Activated CD4-positive, alpha-beta T cell treated with anti-CD3 and anti-CD28 coated beads, Interleukin-2, amount 10 ng/mL, durations not matched to agents 7 days and 5 days (primary cell): ENCODE measurements at places on chromosomes 3 and 15. TPM values are rescaled to one million over a fixed set of nuclear protein-coding genes. Genes with fewer than 3 reads are reported as not detected.

- H3K36me3 ChIP-seq = peaks cover 33% of the 10 kb centered on the region
- no peak overlapping the region for H3K4me3 ChIP-seq
- H3K27ac ChIP-seq = peak overlapping the region; percentile 58
- no peaks in the 10 kb centered on the region for H3K27me3 ChIP-seq
- H3K4me1 ChIP-seq = peaks cover 30% of the 10 kb centered on the region
Measured at GRCh38 chr3:4409971-4410573, 57.0 kb downstream of the SUMF1 start.

- no peak for DNase-seq
- no peak overlapping the region for H3K4me3 ChIP-seq
- no peaks in the 10 kb centered on the region for H3K36me3 ChIP-seq
Measured at GRCh38 chr15:65952391-65953053, 83.2 kb downstream of the RAB11A start.

GRCh38 chr3:147422601-147423536, 13.7 kb downstream of the ZIC1 start:
- peak overlapping the region; percentile 41 for H3K27ac ChIP-seq
- no peaks in the 10 kb centered on the region for H3K4me1 ChIP-seq
- peaks cover 65% of the 10 kb centered on the region for H3K27me3 ChIP-seq
- no peak overlapping the region for H3K4me3 ChIP-seq
- DNase-seq = no peak

DNA sequence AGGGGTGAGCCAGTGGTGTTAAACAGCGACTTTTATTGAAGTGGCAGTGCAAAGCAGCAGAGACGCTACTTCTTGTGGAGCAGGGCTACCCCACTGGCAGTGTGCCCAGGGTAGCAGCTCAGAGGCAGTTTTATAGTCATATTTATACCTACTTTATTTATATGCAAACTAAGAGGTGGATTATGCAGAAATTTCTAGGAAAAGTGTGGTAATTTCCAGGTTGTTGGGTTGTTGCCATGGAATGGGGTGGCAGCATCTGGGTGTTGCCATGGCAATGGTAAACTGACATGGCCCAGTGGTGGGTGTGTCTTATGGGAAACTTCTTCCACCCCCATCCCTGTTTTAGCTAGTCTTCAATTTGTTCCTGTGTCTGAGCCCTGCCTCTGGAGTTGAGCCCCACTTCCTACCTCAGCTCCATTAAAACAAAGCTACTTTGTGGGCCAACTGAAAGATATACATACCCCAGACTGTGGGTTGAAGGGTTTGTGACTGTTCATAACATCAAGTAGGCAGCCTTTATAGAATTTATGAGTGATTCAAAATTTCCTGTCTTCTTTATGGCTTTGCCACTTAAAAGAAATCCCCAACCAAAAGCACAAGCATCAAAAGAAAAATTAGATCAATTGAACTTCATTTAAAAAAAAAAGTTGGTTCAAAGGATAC, 60.3 kb downstream of the EBLN2 start:
- H3K4me3 ChIP-seq = no peak overlapping the region
- H3K4me1 ChIP-seq = no peaks in the 10 kb centered on the region
- no peak for DNase-seq
- no peak overlapping the region for H3K27ac ChIP-seq

RAB6B gene
- not detected for total RNA-seq

PARP14 gene
- total RNA-seq = 158 TPM
